ENCODE measurements at places on chromosomes 7 and 10.

- DNase-seq: no peak
Measured at GRCh38 chr10:71359364-71360046, 37.2 kb upstream of the CDH23 start.

GRCh38 chr10:78212786-78213175 is 179.1 kb downstream of the RPS24 start:
- DNase-seq: no peak

DNA sequence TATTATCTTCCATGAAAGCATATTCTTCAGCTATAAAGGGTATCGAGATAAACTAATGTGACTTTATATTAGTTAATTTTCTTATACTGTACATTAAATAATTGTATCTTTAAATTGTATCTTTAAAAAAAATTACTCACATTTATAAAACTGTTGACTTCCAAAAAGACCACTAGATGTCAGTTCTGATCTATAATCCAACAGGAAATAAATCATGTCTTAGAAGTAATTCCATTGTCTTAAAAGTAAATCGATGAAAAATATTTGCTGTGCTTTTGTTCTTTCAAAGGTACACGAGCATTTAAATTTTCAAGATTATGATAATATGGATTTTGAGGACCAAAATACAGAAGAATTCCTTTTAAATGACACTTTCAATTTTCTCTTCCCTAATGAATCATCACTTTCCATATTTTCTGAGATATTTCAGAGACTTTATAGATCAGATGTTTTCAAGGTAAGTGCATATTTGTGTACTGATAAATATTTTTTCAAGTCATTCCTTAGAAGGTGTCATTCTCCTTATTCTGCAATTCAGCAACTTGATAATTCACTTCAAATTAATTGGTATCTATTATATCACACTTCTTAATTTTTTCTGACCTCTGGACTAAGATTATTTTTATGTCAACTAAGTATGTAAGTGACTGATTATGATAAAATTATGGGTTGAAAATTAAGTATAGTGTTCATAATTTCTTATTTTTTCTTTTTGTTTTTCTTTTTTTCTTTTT is 138.5 kb downstream of the CPED1 start:
- DNase-seq: no peak

DNA sequence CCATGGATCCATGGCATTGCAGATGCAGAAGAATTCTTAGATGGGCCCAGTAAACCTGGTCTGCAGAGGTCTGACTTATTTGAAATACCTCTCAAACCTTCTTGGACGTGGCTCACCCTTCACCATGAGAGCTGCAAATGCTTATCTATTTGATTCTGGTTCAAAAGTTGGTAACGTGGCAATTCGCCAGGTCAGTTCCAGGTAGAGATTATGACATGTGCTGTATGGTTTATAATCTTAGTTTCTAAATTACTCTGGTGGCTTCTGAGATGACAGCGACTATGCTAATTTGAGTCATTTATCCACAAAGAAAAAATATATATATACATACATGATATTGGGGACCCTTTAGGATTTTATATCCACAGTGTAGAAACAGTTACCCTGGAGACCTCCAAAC is 68.8 kb downstream of the NRP1 start:
- DNase-seq: peak; percentile 87

DNA sequence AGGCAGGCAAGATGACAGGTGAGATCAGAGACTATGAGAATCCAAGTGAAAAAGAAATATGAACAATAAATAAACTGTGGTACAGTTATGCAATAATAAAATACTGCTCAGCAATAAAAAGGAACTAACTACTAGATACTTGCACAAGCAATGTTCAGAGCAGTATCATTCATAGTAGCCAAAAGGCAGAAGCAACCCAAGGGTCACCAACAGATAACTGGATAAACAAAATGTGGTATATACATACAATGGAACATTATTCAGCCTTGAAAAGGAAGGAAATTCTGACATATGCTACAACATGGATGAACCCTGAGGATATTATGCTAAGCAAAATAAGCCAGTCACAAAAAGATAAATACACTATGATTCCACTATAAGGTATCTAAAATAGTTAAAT is 76.9 kb upstream of the KCNIP2 start:
- no peak for DNase-seq

GRCh38 chr7:471866-472639 is 47.6 kb downstream of the PDGFA start:
- peak; percentile 18 for DNase-seq

GRCh38 chr7:132619967-132620366 is 43.7 kb upstream of the PLXNA4 start:
- no peak for DNase-seq

DNA sequence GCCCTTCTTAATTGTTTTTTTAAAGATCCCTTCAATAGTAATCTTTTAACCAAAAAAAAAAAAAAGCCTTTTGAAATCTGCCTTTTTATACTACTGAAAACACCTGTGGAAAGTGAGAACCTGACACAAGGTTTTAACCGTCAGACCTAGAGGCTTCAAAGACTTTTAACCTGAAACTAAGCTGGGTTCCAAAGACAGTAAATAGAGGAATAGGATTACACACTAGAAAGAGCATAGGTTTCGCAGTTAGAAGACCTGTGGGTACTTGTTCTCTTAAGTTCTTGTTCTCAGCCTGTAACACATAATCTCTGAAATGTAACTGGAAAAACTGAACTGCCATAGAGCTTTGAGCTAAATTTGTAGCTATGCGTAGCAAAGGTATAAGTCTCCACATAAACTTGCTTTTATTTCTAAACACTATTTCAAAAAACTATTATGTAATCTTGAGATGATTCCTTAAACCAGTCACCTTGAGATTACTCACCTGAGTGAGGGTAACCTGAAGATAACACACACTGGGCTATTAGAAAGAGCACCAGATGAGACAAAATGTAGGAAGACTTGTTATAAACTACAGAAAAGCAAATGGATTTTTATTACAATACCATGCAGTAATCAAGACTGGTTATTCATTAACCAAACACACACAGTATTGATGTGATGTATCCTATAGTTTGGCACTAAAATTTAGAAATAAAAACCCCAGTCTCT is 196.6 kb upstream of the FRMD4A start:
- no peak for DNase-seq

- no peak for DNase-seq
Measured at GRCh38 chr10:72245949-72246525, 27.7 kb upstream of the DDIT4 start.

- DNase-seq: peak; percentile 13
Measured at GRCh38 chr10:49549640-49550346, 10.9 kb upstream of the ERCC6 start.

GRCh38 chr10:108691126-108691525 is 1232.2 kb downstream of the XPNPEP1 start:
- DNase-seq: no peak

GRCh38 chr7:94431176-94431575 is 36.5 kb downstream of the COL1A2 start:
- DNase-seq: no peak

GRCh38 chr7:77954773-77955555 is 156.4 kb downstream of the PHTF2 start:
- DNase-seq: no peak

GRCh38 chr10:90417476-90418210 is 440.2 kb downstream of the HTR7 start:
- DNase-seq: no peak

GRCh38 chr10:102859911-102860310 is 5.9 kb downstream of the BORCS7 start:
- no peak for DNase-seq

DNA sequence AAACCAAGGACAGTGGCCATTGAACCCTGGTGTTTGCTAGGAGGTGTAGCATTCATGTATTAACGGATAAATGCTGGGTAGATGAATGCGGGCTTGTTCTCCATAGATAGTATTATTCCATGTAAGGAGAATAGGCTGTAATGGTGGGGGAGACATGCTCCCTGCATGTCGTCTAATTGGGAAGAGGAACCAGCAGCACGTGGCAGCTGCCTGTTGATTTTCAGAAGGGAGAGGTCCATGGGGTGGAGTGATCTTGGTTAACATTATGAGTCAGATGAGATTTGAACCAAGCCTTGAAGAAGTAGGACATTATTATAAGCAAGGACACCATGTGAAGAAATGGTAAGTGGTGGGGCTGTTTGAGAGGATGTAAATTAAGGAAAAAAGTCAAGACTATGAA is 112.5 kb downstream of the WNT2 start:
- no peak for DNase-seq

- DNase-seq: peak; percentile 38
Measured at GRCh38 chr10:69901628-69902505, 100.2 kb downstream of the COL13A1 start.

GRCh38 chr7:131753620-131754222 is 197.3 kb upstream of the PODXL start:
- DNase-seq: no peak

DNA sequence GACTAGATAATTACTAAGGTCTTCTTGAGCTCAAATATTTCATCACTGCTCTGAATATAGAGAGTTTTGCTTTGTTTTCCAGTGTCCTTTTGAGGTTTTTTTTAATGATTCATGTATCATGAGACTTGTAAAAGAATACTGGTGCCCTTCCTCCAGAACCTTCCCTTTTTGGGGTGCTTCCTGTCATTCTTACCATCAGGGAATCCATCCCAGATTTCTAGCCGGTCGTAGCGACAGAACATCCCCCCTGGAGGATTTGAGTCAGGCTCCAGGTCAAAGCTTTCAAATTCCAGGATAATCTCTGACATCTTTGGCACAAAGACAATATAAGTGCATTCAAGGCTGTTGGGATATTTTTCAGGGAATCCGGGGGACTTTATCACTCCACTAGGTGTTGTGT is 71.0 kb downstream of the NRP1 start:
- DNase-seq: no peak

GRCh38 chr7:23062452-23062851 is 43.1 kb upstream of the KLHL7 start:
- DNase-seq: no peak

GRCh38 chr10:11378835-11379234 is 232.6 kb downstream of the USP6NL start:
- no peak for DNase-seq

- DNase-seq: no peak
Measured at GRCh38 chr10:100745882-100746783, 751 bp downstream of the PAX2 start.

DNA sequence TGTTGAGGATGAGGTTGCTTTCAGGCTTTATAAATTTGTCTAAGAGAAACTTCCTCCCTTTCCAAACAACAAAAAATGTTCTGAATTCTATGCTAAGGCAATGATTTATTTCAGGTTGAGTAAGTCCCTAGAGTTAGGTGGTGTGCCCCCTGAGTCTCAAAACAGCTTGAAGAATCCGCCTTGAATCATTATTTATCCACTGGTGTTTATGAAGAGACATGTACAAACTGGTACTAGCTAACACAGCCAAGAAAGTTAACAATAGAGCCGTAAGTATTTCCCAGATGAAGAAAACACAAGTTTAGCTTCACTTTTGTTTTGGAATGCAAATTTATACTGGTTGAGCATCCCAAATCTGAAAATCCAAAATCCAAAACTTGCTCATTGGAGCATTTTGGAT is 66.2 kb upstream of the SRPK2 start:
- no peak for DNase-seq

- DNase-seq: no peak
Measured at GRCh38 chr7:18806177-18806576, 310.6 kb downstream of the HDAC9 start.

GRCh38 chr7:116741625-116742316 is 69.8 kb downstream of the MET start:
- no peak for DNase-seq

GRCh38 chr7:146510088-146510680 is 393.6 kb downstream of the CNTNAP2 start:
- no peak for DNase-seq

GRCh38 chr7:133167300-133167699 is 85.4 kb upstream of the CHCHD3 start:
- no peak for DNase-seq

GRCh38 chr7:747186-747585 is 20.1 kb upstream of the PRKAR1B start:
- no peak for DNase-seq

GRCh38 chr7:73833251-73833919 is 2.6 kb downstream of the CLDN4 start:
- DNase-seq: no peak

- DNase-seq: no peak
Measured at GRCh38 chr7:40865441-40866233, 730.8 kb downstream of the SUGCT start.

DNA sequence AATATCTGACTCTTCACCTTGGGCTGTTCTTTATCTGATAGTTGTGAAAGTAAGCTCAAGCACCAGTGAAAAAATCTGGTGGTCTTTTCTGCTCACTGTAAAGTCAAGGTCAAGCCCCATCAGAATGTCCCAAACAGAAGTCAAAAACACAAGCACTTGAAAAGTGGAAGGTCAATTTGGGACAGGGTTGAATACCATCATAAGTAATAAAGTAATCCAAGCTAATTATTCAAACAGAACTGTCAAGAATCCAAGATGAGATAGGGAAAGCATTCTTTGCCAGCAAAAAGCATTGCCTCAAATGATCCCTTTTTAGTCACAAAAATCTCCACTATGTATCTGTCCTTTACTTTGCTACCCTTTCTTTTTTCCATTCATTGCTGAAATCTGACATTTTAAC is 430.1 kb upstream of the NPVF start:
- no peak for DNase-seq

- peak; percentile 87 for DNase-seq
Measured at GRCh38 chr7:107563775-107564552, at the start of the genes COG5 and DUS4L. COG5 (minus strand) TSS chr7:107563920; CDS start chr7:107563896, 24 bp downstream. DUS4L (plus strand) TSS chr7:107563971; CDS start chr7:107567071, 3,100 bp downstream.

DNA sequence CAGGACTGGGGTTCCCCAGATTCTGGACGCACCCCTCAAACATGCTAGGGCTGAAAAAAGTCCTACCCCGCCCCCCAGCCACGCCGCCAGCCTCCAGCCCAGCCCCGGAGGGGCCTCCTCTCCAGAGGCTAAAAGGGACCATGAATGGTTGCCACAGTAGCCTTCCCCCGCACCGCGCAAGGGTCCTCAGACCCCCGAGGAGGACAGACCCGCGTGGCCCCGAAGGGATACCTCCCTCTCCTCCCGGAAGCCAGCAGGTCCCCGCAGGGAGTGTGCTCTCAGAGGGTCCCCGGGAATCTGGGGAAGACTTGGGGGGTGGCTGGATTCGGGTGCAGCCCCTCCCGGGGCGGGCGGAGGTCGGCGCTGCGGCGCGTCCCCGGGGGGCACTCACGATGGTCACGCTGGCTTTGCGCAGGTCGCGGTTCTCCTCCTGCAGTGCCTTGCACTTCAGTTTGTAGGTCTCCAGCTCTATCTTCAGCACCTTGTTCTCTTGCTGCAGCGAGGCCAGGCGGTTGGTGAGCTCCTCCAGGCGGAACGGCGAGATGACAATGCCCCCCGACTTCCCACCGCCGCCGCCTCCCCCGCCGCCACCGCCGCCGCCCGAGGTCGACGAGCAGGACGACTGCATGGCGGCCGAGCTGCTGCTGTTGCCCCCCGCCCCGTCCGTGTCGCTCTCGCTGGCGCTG is 482 bp downstream of the CCDC6 start:
- DNase-seq: peak; percentile 35

DNA sequence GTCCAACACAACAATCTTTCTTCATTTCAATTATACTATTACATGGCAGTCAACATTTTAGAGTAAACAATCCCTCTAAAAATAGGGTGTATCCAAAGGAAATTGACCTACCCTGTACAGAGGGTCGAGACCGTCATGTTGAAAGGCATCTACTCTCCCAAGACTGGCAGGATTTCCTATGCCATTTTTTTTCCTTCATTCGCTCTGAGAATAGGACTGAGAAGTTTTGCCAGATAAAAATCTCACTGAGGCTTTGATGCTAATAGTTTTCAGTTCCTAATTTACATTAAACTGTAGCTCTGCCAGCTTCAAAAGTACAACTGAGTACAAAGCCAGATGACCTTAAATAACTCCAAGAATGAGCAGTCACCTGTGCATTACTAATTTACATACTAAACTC is 84.5 kb upstream of the SEMA3C start:
- no peak for DNase-seq

- DNase-seq: no peak
Measured at GRCh38 chr7:28984217-28984616, 26.1 kb upstream of the TRIL start.
